ENCODE measurements at places on chromosomes 4 and X.

DNA sequence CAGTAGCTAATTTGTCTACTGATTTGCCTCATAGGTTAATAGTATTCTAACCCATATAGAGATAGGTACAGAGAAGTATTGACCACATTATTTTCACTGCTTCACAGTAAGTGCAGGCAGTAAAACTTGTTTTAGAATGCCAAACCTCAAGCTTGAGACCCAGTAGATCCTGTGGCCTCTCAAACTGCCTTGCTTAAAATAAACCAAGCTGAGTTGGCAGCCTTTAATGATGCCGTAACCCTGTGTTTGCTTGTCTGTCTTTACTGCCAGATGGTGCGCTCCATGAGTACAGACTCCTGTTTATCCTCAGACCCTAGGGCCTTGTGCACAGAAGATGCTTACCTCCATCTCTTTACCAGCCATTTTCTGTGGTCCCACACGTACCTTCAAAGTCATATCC is 50.8 kb downstream of the ANXA3 start:
- no peak for DNase-seq

GRCh38 chr4:184401397-184402171 is 72.8 kb downstream of the IRF2 start:
- DNase-seq = no peak

DNA sequence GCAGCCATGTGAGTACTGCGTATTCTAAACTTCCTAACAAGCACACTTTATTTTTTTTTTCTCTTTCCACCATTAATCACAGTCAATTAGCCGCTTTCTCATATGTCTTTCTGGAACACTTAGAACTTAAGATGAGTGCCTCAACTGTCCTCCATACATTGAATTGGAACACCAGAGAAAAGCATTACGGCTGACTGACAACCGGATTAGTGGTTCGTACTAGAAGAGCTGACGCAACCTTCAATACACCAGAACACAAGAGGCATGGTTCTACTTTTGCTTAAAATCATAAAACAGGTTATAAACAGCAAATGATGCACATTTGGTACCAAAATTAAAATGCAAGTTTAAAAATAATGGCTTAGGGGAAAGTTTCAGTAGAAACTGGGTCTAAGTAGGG is 3.3 kb downstream of the TMEM47 start:
- DNase-seq = no peak

- DNase-seq = no peak
These were observed 69.1 kb downstream of the FBXL5 start for GRCh38 chr4:15586066-15586465.
